NCI-H1436 treated with DMSO at 0.1 percent for 48 hours (cell line): ENCODE measurements at places on chromosomes 11 and 22.

DNA sequence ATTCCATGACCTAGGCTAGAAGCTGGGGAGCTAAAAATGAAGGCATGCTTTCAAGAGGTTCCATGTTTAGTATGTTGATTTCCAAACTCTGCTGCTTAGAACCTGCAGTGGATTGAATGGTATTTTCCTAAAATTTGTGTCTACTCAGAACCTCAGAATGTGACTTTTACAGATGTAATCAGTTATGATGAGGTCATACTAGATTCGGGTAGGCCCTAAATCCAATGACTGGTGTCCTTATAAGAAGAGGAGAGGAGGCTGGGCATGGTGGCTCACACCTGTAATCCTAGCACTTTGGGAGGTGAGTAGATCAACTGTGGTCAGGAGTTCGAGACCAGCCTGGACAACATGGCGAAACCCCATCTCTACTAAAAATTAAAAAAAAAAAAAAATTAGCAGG is 3.5 kb upstream of the FEZ1 start:
- DNase-seq, result no peak

DNA sequence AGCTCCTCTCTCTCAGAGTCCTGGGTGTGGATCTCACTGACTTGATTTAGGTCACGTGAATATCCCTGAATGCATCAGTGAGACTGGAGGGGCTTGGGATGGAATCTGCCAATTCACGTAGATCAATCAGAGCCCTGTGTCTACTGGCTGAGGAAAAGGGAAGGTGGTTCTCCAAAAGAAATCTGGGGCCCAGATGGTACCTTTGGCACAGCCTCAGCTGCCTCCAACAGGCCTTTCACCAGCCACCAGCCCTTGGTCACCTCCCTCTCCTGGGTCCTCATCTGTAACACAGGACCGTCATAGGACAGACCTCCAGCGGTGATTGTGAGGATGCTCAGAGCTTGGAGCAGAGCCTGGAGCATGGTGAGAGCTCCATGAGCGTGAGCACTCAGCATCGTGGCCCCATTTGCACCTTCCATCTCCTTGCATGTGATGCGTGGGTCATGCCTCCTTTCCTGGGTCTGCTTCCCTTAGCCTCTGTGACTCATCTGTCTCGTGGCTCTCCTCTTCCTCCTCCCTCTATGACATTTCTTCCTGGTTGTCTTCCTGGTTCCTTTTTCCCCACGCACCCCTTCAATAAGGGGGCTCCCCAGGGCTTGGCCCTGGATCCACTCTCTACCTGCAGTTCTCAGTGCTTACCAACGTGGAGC is 7.5 kb upstream of the MIEF1 start:
- no peak for DNase-seq

DNA sequence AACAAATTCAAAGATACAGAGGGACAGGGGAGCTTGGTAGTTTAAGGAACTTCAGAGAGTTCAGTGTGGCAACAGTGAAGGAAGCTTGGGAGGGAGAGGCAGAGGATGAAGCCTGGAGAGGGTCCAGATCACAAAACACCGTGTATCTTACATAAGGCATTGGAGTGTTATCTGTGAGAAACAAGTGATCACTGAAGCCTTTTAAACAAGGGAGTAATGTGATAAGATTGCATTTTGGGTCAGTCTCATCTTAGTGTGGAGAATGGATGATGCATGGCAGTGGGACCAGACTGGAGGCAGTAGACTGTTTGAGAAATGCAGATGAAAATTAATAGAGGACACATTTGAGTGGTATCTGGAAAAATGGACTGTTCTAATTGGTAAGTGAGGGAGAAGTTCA is 79.4 kb downstream of the EXT2 start:
- no peak for DNase-seq

DNA sequence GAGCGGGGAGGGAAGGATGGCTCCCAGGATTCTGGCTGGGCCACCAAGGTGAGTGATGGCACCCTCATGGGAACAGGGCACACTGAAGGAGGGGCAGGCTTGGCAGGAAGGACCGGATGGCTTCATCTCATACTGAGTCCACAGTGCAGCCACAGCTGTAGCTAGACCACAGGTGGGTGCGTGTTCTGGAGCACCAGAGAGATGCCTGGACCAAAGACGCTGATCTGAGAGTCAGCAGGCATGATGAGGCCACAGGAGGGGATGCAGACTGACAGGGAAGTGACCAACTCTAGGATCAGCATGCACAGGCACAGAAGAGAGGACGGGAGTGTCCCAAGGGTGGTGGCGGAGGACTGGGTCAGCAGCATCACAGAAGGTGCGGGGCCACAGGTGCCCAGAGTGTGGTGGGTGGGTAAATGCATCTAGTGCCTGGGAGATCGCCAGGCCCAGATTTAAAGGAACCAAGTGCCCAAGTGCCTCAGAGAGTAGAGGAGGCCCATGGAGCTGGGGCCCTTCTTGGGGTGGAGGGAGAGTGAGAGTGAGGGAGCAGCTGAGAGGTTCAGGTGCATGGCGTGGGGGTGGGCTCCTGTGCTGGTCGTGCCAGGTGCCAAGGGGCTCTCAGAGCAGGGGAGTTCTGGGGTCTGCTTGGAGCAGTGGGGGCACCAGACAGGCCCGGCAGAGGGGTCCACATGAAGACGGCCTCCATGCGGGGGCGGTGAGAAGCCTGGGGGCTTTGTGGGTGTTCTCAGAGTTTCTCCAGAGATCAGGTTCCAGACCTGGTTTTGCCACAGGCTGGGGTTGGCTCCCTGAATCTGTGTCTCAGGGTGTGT is 113.7 kb downstream of the CEP164 start:
- DNase-seq, result no peak

DNA sequence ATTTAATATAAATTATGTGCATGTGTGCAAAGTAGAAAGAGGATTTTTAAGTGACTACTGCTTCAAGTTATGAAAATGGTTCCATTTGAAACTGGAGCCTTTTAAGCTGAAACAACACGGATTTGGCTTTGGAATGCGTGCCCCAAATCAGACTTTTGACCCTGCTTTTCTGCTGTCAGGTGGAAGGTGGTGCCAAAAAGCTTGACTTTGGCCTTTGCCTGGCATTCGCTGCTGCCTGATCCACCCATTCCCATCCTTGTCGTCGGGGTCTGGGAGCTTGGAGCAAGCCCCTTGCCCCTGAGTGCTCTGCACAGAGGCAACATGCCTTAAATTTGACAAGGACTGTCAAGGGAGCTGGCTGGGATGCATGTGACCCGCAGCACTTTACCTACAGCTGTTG is 335.3 kb upstream of the SYN3 start:
- DNase-seq, result no peak

DNA sequence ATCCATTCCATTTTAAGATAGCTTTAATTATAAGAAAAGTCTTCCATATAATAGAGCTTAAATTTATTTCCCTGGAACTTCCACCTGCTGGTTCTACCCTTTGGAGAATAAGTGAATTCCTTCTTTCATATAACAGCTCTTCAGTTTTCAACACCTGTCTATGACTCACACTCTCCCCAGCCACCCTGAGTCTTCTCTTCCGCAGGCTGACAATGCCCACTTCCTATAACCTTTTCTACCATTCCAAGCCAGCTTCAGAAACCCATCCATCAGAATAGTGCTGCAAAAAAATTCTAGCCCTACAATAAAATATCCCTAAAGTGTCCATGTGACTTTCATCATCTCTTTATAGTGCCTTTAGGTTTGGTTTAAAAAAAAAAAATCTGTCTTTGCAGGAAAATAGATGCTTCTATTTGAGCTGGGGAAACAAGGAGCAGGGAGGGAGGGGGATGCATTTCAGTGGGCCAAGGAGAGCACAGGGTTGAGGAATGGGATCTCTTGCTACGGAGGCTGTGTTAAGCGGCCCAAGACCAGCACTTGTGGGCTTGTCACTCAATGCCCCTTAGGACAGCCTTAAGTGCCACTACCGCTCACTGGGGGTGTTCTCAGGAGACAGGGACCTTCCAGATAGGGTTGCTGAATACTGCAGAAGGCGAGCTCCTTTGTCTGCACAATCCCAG is 178.6 kb downstream of the DSCAML1 start:
- DNase-seq, result no peak

GRCh38 chr11:103696123-103696522 is 340.3 kb upstream of the DDI1 start:
- DNase-seq, result no peak

GRCh38 chr22:37804881-37805809 is 2.6 kb upstream of the GCAT start:
- DNase-seq, result no peak

GRCh38 chr11:22792497-22792896 is 37.1 kb downstream of the SVIP start:
- DNase-seq, result no peak

GRCh38 chr11:6941970-6942369 is 15.7 kb downstream of the ZNF215 start:
- no peak for DNase-seq

- DNase-seq, result no peak
Observed at GRCh38 chr11:47915374-47915773, 65.0 kb upstream of the PTPRJ start.

DNA sequence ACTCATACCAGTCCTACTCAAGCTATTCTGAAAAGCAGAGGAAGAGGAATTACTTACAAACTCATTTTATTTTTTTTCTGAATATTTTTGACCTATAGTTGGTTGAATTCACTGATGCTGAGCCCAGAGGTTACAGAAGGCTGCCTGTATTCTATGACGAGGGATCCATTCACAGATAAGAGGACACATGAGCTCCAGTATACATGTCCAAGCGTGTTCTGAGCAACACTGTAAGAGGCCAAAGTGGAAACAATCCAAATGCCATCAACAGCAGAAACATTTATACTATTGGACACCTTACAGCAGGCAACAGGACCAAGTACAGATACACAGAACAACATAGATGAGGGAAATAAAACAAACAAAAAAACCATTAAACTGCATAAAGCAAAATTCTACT is 10.3 kb downstream of the KDM4E start:
- no peak for DNase-seq

DNA sequence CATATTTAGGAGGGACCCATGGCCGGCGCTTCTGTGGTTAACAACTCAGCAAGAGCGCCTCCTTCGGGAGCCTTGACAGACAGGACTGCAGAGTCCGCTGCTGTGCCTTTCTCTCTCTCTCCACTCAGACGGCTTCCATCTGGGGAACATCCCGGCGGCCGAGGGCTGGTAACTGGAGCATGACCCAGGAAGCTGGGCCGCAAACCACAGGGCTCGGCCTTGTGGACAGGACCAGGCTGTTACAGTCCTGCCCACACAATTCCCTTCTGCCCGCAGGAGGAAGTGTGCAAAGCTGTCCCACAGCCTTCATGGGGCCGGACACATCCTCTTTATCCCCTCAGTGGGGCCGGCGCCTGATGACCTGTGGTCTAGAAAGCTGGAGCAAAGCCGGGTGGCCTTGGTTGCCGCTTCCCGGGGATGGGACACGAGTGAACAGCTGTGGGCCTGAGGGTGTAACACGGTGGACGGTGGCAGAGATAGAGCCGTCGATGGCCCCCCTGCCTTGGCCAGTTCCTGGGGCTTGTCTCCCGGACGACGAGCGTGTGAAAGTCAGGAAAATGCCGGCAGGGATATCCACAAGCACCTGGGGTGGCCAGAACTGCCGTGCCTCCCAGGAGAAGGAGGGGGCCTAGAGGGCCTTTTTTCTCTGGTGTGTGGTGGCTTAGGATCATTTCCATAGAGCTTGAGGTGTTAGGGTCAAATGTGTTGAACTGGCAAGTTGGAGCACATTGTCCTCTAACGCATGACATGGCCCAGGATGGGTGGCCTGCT is 50.1 kb downstream of the FBLN1 start:
- DNase-seq, result no peak

- DNase-seq, result no peak
Observed at GRCh38 chr11:71112990-71113389, 139.4 kb downstream of the SHANK2 start.

DNA sequence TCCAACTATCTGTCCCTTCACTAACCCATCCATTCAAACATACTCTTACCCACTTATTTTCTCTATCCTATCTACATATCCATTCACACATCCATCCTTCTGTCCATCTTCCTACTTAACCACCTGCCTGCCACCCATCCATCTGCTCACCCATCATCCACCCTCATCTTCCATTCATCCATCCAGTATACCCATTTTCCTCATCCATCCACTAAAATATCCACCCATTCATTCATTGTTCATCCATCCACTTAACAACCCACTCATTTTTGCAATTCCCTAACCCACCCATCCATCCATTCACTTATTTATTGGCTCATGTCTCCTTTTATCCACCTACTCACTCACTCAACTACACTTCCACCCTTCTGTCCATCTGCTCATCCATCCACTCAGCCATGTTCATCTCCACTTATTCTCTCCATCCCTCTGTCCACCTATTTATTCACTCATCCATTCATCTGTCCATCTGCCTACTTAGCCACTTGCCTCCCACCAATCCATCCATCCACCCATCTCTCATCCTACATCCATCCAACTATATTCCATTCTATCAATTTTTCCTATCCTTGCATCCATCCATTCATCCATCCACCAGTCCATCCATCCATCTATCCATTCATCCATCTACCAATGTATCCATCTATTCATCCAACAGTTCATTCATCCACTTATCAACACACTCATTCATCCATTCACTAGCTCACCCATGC is 10.6 kb downstream of the LHFPL7 start:
- DNase-seq, result no peak

DNA sequence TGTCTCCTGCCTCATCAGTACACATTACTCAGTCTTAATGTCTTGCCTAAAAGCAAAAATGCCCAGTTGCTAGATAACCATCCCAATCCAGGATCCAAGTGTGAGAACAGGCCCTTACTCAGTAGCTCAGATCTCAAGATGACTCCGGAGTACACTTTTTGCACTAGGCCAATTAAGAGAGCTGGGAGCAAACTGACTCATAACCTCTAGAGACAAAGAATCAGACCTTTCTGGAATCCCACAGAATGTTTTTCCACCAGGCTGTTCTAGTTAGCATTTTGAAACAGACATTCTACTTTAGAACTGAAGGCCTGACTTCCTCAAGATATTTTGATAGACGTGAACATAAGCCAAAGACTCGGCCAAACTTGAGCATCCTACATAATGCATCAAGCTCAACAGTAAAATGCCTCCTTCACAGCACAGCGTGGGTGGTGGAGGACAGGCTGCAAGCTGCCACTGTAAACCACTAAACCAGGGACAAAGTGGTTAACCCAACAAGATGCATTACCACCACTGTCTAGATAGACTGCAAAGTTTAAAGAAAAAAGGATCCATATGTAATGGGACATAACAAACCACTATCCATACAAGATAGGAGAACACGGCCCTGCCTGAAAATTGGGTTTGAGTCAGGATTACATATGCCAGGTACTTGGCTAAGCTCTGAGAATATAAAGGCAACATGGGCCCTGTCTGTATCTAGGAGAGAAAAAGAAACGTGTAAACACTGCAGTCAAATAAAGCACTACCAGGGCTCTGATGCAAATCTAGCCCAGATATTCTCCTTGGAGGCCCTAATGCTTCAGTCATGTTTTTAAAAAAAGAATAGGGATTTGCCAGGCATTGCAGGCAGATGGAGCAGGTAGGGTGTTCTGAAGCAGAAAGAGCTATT is 48.3 kb downstream of the MYH9 start:
- no peak for DNase-seq
